Progenitor cell of endocrine pancreas (in vitro differentiated cells): ENCODE measurements at places on chromosomes 12 and 14. TPM values are rescaled to one million over a fixed set of nuclear protein-coding genes. Genes with fewer than 3 reads are reported as not detected.

- H3K4me3 ChIP-seq, result no peak overlapping the region
- no peaks in the 10 kb centered on the region for H3K4me1 ChIP-seq
- H3K36me3 ChIP-seq, result no peaks in the 10 kb centered on the region
- DNase-seq, result no peak
- no peak overlapping the region for H3K27ac ChIP-seq
- no peaks in the 10 kb centered on the region for H3K27me3 ChIP-seq
These were observed 114.5 kb downstream of the RPAP3 start for GRCh38 chr12:47591361-47591791.

- no peak for DNase-seq
- H3K4me1 ChIP-seq, result no peaks in the 10 kb centered on the region
- no peaks in the 10 kb centered on the region for H3K27me3 ChIP-seq
- no peak overlapping the region for H3K4me3 ChIP-seq
These were observed 24.0 kb downstream of the SYT1 start for GRCh38 chr12:78888568-78888967.

- no peaks in the 10 kb centered on the region for H3K27me3 ChIP-seq
- H3K4me3 ChIP-seq, result peak overlapping the region; percentile 97
- peak overlapping the region; percentile 96 for H3K27ac ChIP-seq
- no peaks in the 10 kb centered on the region for H3K36me3 ChIP-seq
- peak; percentile 31 for DNase-seq
These were observed 437 bp downstream of the ERO1A start for GRCh38 chr14:52694761-52695480.

The SDR39U1 gene
- total RNA-seq, result 68.1 and 68.2 TPM in 2 replicates

DNA sequence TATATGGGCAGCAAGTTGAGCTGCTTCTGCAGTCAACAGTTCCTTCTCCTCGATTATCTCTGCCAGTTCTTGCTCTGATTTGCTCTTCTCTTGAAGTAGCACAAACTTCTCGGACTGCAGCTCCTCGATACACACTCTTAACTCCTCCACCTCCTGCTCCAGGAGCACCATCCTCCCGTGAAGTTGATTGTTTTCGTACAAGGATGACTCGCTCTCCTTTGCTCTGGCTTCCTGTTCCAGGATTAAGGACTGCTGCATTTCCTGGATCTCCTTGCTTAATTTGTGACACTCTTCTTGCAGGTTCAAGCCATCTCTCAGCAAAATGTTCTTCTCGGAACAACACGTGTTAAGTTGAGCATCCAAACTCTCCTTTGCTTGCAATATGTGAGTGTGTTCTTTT lies 56.2 kb upstream of the VPS33A start:
- H3K4me3 ChIP-seq, result no peak overlapping the region
- H3K27me3 ChIP-seq, result no peaks in the 10 kb centered on the region
- H3K4me1 ChIP-seq, result no peaks in the 10 kb centered on the region
- H3K27ac ChIP-seq, result no peak overlapping the region
- H3K36me3 ChIP-seq, result peaks cover 24% of the 10 kb centered on the region

The SMIM41 gene
- total RNA-seq, result not detected in 2 replicates
